ENCODE measurements at places on chromosomes 4 and X. TPM values are rescaled to one million over a fixed set of nuclear protein-coding genes. Genes with fewer than 3 reads are reported as not detected.

DNA sequence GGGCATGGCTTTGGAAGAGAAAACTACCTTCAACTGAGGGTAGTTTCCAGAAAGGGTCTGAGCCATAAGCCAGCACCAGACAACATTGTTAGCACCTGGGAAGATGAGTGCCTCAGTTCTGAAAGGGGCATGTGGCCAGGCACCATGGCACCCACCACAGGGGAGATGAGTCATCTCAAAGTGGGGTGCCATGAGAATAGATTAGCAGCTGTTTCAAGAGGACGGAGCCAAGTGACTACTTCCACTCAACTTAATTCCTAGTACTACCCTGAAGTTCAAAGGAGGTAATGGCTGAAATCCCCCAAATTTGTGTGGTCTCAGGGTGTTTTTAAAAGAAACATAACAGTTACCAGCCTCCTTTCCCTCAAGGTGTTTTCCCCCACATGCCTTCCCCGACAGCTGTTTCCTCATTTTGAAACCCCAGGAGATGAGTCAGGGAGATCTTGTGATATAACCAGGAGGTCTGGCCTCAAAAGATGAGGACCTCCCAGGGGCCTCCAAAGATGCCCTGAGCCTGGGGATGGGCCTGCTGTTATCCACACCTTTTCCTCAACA lies 27.8 kb upstream of the FTHL17 start:
- no peak overlapping the region for H3K27ac ChIP-seq
- H3K27me3 ChIP-seq = no peaks in the 10 kb centered on the region
- H3K4me3 ChIP-seq = no peak overlapping the region
- H3K36me3 ChIP-seq = no peaks in the 10 kb centered on the region
- H3K4me1 ChIP-seq = no peaks in the 10 kb centered on the region

- no peak overlapping the region for H3K27ac ChIP-seq
- no peaks in the 10 kb centered on the region for H3K27me3 ChIP-seq
- no peaks in the 10 kb centered on the region for H3K4me1 ChIP-seq
- H3K4me3 ChIP-seq = no peak overlapping the region
- peaks cover 18% of the 10 kb centered on the region for H3K36me3 ChIP-seq
- no peak for DNase-seq
These were observed 83.6 kb downstream of the GAB1 start for GRCh38 chr4:143420227-143420626.

DNA sequence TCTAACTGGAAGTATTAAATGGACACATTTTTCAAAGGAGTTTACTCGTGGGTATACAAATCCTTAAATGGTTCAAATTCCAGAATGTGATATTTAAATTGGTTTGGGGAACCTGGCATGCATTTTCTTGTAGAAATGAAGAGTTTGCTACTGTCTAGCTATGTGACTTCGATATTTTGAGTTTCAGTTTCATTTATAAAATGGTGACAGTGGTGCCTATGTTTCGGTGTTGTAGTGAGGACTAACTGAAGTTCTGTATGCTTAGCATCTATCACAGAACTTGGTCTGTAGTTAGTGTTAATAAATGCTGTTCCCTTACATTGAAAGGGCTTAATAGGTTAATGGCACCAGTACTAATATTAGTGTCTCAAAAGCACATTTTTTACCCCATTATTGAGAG lies 29.4 kb downstream of the TRPC5 start:
- peaks cover 6% of the 10 kb centered on the region for H3K27me3 ChIP-seq
- no peaks in the 10 kb centered on the region for H3K36me3 ChIP-seq
- H3K4me3 ChIP-seq = no peak overlapping the region

Gene ETDA
- total RNA-seq = not detected

Gene TMEM255A
- total RNA-seq = 0.70 TPM

Gene SOX3
- 205 TPM for total RNA-seq

All from neural crest cell (in vitro differentiated cells).